ENCODE measurements at places on chromosomes 12 and 14.

DNA sequence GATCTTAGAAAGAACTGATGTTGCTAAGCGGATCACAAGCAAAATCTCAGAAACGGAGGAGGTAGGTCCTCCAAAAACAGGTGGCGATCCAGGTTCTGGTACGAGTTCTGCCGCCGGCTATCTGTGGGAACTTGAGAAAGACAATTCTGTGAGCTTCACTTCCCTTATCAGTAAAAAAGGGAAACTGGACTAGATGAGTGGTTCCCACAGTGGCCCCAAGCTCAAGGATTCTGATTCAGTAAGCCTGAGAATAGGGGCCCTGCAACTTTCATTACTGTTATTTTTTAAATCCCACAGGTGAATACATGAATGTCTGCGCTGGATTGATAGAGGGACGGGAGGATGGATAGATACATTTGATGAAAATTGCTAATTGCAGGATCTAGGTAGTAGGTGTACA is 160.2 kb downstream of the PPM1H start:
- no peak for DNase-seq

DNA sequence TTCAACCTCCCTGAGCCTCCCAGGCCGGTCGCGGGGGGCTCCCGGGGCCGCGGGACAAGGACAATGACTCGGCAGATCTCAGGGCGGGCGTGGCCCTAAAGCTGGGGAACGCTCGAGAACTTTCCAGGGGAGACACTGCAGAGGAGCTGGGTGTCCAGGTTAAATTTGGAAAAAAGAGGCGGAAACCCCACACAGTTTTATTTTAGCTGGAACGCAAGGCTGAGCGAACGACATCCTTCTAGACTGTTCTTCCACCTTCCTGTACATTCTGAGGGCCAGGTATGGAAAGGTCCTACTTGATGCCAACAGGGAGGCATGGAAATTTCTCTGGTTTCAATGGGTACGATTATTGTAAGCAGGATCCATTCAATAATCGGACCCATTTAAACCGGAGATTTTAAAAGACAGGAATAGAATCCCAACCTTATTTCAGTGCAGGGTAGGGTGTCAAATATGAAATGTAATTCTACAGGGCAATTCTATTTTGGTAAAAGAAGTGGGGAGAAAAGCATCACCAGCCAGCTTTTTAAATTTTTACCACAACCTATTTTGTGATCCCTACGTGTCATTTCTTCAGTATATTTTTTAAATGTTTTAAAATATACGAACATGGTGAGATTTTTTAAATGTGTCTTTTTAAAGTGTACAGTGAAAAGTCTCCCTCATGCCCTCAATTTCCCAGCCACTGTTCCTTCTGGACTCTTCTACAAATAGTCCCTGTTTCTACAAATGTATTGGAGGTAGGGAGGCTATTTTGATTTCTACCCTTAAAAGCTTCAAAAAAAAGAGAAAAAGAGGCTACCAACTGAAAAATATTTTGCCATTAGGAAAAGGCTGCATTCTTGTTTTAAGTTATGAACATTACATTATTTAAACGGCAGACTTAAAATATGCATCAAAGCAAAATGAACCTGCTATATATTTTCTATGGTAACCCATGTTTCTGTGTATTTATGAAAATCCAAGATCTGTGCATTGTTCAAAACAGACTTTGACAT is 1.1 kb upstream of the UBC start:
- DNase-seq: no peak

- no peak for DNase-seq
Measured at GRCh38 chr12:28026701-28027100, 54.2 kb upstream of the PTHLH start.

- no peak for DNase-seq
Measured at GRCh38 chr12:70661466-70662161, 24.4 kb upstream of the PTPRB start.

DNA sequence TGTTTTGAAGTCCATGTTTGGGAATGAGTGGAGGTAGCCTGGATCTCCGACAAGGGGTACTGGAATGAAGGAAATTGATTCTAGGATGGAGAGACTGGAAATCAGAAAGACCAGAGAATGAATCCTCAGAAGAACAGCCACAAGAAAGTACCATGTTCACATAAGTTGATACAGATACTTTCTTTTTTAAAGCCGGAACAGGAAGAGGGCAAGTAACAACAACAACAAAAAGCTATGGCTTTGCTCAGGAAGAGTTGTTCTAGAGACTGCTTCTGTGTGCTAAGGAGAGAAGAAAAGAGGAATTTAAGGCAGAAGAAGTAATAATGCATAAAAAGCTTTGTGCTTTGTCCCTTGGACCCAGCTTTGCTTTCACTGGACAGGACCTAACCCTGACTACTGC is 6.2 kb downstream of the TC2N start:
- no peak for DNase-seq

- no peak for DNase-seq
Measured at GRCh38 chr14:99531251-99532096, 50.3 kb downstream of the CCNK start.

DNA sequence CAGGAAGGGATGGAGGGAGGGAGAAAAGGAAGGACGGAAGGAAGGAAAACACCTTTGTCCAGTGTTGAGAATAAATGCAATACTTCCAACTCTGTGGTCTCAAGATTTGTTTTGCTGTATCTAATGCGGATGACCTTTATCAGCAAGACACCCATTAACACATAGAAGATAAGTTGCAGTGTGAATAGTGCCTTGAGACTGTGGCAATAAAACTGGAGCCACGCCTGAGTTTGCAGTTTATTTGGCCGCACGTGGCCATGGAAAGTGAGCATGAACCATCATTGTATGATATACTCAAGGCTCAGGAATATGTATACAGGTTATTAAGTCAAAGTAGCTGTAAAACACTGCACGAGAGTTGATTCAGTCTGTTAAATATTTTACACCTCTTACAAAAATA is 113.6 kb upstream of the EEA1 start:
- DNase-seq: no peak

- peak; percentile 58 for DNase-seq
Measured at GRCh38 chr14:94771158-94771905, 1.4 kb upstream of the GSC start.

DNA sequence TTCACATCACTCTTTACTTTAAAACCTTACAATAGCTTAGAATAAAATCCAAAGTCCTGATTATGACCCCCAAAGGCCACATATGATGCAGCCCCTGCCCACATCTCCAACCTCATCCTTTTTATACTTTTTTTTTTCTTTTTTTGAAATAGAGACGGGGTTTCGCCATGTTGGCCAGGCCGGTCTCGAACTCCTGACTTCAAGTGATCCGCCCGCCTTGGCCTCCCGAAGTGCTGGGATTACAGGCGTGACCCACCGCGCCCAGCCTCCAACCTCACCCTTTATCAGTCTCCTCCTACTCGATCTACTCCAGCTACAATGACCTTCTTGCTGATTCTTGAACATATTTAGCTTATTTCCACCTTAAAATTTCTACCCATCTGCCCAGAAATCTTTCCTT is 1.2 kb upstream of the MAPKAPK5 start:
- no peak for DNase-seq

- DNase-seq: no peak
Measured at GRCh38 chr12:89345830-89346740, 6.2 kb downstream of the DUSP6 start.

DNA sequence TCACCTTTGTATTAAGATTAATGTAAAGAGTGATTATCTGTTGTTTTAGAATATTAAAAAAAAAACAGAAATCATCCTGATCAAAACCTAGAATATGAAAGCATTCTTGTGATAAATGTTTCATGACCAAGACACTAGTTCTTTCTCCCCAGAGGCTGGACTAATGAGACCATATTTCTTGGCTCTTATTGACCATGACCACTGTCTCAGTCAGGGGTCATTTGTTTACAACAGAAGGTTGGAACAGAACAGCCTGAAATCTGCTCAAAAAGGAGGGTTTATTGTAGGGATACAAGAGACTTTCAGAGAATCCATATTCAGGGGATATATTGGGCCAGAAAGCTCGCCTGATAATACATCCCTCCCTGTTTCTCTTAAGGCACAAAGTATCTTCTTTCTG is 87.7 kb downstream of the TMEM30B start:
- DNase-seq: no peak

All from sciatic nerve (tissue), 2 donors.